ENCODE measurements at places on chromosomes 7 and 10.
A peak's percentile ranks its signal among the peaks of the same experiment; 100 is the strongest.

DNA sequence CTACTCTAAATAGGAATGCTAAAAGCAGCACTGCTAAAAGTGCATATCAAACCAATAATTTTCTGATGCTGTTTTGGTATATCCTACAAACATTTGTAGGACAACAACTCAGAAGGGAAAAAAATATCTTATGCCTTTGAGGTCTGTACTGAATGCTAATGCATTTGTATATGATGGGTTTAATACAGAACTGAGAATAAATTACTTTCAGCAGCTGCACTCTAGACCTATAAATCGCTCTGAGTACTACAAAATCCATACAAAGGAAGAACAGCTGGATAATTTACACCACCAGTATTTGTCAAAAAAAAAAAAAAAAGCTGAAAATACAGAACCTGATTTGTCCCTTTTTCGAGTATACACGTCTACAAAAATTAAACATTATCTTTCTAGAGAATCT lies 344.0 kb downstream of the LRRTM3 start:
- DNase-seq = no peak

GRCh38 chr10:95214369-95214768 lies 20.3 kb downstream of the ACSM6 start:
- DNase-seq = no peak

GRCh38 chr7:128270826-128271272 lies 29.8 kb downstream of the LEP start:
- no peak for DNase-seq

- DNase-seq = no peak
Measured at GRCh38 chr7:150958597-150958996, 19.5 kb downstream of the KCNH2 start.

GRCh38 chr7:151827620-151828019 lies 49.3 kb downstream of the PRKAG2 start:
- no peak for DNase-seq

- DNase-seq = no peak
Measured at GRCh38 chr7:154879629-154880028, 123.3 kb downstream of the PAXIP1 start.

DNA sequence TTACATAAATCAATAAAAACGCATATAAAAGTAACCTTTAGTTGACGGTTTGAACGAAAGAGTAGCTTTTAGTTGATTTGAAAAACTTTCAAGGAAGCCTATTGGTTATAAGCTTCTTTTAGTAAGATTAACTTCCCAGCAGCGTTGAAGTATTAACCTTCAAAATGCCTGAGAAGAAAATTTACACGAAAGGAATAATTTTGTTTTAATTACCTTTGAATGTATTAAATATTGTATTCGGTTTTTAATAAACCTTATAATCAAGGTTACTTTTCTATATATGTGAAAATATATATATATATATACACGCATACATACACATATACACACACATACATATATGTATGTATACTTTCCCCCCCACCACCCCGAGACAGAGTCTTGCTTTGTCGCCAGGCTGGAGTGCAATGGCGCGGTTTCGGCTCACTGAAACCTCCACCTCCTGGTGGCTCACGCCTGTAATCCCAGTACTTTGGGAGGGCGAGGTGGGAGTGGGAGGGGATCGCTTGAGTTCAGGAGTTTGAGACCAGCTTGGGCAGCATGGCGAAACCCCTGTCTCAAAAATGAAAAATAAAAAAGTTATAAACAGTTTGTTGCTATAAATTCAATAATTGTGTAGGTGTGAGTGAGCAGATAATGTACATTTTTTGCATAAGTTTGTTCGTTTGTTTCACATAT lies 57.6 kb upstream of the EZH2 start:
- peak; percentile 27 for DNase-seq

All from activated naive CD4-positive, alpha-beta T cell (primary cell).